NCI-H1694 treated with DMSO at 0.1 percent for 48 hours (cell line): ENCODE measurements at places on chromosomes 3 and 15.

DNA sequence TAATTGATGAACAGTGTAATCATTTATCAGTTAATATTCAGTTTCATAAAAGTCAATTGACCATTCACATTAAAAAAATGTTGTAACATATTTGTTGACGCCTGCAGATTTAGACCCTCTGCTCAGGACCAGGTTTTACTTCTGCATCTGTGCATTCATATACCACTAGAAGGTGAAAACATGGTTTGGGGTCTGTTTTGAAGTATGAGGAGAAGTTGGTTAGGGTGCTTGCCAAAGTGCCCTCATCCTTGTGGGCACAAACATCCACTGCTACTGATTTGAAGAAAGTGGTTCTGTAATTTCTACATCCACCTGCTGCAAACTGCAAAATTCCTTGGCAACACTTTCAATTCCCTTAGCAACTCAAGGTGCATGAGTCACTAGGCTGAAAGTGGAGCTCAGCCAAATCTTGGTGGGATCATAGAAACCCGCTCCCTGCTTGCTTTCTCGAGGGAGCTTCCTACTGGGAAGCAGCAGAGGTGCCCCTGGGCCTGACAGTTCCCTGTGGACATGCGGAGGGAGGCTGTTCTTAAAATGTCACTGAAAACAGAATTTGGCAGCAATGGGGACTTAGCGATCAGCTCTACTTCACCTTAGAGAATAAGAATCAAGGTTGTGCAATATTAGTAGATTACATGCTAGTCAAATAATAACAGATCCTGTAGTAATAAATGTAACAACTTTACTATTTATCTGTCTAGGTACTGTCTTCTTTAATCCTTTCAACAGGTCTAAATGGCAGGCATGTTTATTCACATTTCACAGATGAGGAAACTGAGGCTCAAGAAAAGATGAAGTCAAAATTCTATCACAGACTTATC, 301.0 kb upstream of the TBL1XR1 start:
- DNase-seq: no peak

DNA sequence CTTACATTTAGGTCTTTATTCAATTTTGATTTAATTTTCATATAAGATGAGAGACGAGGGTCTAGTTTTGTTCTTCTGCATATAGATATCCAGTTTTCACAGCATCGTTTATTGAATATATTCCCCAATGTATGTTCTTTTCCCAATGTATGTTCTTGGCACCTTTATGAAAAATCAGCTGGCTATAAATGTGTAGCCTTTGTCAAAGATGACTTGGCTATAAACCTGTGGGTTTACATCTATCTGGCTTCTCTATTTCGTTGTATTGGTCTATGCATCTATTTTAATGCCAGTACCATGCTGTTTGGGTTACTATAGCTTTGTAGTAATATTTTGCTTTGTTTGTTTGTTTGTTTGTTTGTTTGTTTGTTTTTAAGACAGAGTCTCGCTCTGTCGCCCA, 11.7 kb upstream of the IREB2 start:
- no peak for DNase-seq

DNA sequence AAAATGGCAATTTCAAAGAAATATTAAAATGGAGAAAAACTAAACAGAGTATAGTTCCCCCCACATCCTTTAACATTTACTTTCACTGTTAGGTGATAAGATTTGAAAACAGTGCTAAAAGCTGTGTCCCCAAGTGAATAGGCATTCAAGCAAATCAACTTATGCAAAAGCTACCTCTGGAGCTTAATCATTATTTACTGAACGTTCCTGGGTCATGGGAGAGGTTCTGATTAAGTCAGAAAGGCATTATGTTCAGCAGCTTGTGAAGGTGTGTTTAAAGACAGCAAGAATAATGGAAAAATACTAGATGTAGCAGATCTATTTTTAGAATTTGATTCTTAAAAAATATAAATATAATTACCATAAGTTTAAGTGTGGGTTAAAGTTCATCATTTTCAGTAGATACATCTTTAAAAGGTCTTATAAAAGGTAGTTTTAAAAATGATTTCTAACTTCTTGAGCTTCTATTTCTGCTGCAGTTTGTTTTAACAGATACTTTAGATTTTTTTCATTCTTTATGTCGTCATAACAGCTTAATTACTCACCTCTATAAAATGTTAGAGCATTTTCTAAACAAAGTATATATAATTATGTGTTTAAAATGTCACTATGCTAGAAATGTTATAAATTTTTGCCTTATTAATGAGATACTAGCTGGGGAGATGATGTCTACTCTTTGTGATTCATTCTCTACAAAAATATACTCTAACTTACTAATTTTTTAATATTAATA, 127.9 kb downstream of the MITF start:
- DNase-seq: no peak

- DNase-seq: peak; percentile 33
Observed at GRCh38 chr15:25739687-25740121, 123.4 kb downstream of the ATP10A start.

- no peak for DNase-seq
Observed at GRCh38 chr3:17810759-17811158, 68.3 kb upstream of the TBC1D5 start.

- no peak for DNase-seq
Observed at GRCh38 chr3:52446631-52447511, 2.0 kb upstream of the SEMA3G start.

DNA sequence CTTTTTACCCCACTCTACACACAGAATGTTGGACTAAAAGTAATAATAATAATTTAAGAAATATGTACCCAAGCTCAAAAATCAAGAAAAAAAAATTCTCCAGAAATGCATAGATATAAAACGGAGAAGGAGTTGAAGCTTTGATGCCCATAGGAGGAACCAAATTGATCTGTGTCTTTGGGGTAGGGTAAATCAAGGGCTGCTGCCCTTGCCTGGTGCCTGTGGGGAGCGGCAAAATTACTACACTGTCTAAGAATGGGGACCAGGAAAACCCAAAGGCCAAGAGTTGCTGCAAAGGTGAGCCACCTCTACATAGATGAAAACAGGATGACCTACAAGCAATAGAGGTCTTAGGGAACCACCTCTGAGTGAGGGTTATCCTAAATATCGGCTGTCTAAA, 56.0 kb upstream of the SPPL2A start:
- no peak for DNase-seq

GRCh38 chr3:67324554-67324953, 326.4 kb downstream of the KBTBD8 start:
- DNase-seq: no peak

DNA sequence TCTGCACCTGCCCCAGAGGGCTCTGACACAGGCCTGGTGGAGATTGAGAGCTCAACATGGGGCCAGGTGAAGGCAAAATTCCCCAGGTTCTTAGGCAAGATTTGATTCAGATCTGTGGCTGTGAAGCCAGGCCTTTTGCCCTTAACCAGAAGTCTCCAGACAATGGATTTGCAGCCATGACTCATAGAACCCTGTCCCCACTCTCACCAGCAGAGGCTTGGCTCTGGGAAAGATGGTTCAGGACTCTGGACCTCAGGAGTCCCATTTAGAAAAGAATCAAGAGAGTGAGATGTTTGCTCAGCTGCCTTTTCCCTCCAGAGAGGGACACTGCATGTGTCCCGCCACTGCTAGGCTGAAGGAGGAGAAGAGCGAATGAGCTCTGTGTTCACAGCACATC, 361.4 kb upstream of the ICE2 start:
- no peak for DNase-seq

- no peak for DNase-seq
Observed at GRCh38 chr3:128505771-128506170, 12.8 kb upstream of the GATA2 start.

- DNase-seq: peak; percentile 86
Observed at GRCh38 chr15:46278486-46279090, 643.8 kb downstream of the SQOR start.

DNA sequence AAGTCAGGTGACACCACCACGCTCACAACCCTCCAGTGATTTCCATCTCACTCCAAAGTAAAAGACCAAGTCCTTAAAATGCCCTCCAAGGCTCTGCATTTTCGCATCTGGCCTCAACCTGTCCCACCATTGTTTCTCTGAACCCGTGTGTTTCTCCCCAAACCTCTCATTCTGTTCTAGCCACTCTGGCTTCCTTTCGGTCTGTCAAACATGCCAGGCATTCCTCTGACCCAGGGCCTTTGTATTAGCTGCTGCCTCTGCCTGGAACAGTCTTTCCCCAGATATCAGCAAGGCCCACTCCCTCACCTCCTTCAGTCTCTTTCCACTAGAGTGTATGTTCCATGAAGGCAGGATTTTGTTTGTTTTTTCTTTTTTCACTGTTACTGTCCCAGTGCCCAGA, 16.0 kb downstream of the MAP2K5 start:
- no peak for DNase-seq

GRCh38 chr15:56804938-56805337, 71.6 kb upstream of the ZNF280D start:
- no peak for DNase-seq

GRCh38 chr15:40282869-40283614, at the start of gene ANKRD63:
ANKRD63 (minus strand) TSS chr15:40283064; CDS start chr15:40282586, 478 bp downstream.
- no peak for DNase-seq

- no peak for DNase-seq
Observed at GRCh38 chr3:4985330-4986174, 6.3 kb downstream of the BHLHE40 start.

GRCh38 chr3:46316206-46316605, 37.7 kb upstream of the CCR2 start:
- no peak for DNase-seq

DNA sequence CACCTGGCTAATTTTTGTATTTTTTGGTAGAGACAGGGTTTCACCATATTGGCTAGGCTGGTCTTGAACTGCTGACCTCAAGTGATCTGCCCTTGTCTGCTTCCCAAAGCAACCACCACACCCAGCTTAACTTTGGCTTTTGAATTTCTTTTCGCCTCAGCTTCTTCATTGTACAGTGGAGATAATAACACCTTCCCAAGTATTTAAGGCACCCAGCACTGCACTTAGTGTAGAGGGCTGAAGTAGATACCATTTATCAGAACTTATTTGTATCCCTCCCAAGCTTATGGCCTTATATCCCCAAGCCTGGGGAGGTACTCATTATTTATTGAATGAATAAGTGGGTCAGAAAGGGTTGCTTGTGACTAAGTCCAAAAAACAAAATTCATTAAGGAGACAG, 2.3 kb downstream of the SQOR start:
- no peak for DNase-seq

DNA sequence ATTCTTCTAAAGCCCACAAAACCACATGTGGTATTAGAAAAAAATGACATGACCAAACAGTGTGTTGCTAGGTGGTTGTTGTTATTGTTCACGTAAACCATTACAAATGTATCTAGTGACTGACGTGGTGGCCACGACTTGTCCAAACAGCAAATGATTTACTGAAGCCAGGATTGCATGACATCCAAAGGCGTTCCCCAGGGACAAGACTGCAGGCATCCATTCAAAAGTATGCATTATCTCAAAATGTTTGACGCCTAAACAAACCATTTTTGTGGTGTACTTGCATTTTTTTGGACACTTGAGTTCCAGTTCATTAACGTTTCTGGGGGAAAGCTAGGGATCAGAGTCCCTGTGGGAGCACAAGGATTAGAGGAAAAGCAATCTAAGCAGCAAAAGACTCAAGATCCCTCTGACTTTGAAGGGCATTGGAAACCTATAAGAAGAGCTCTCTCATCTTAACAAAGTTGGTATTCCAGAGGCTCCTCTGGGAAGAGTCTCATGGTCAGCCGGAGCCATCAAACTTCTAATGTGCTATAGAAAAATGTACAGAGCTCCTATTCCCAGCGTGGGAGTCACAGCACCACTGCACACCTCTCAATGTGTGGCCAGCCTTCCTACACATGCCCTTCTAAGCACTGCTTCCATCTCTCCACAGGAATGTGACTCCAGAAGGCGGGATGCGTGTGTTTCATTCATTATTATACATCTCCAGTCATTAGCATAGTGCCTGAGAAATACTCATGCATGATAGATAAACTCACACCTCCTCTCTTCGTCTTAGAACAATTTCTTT, 62.9 kb downstream of the FBN1 start:
- DNase-seq: no peak

- DNase-seq: no peak
Observed at GRCh38 chr3:40620151-40620550, 95.4 kb downstream of the ZNF621 start.

- DNase-seq: no peak
Observed at GRCh38 chr15:97627634-97628033, 332.9 kb upstream of the ARRDC4 start.

GRCh38 chr15:90863987-90864386, 4.4 kb upstream of the FURIN start:
- no peak for DNase-seq
